ENCODE measurements at places on chromosomes 12 and 14.
A peak's percentile ranks its signal among the peaks of the same experiment; 100 is the strongest.

DNA sequence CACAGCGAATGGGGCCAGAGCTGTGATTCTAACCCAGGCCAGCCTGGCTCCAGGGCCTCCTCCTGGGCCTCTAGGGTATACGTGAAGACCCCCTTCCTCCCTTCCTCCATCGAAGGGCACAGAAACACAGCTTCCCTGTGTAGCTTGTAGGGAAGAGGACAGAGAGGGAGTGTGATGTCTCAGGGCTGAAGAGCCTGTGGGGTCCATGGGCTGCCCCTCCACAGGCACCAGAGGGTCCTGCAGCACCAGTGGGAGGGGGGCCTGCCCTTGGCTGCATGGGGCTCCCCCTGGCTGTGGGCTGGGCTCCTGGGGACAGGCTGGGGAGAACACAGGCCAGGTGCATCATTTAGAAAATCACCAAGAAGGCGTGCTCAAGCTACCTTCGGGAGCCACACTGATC is 178.5 kb downstream of the CALM1 start:
- no peak for DNase-seq

GRCh38 chr14:99393059-99393655 is 87.5 kb downstream of the SETD3 start:
- DNase-seq = peak; percentile 60

DNA sequence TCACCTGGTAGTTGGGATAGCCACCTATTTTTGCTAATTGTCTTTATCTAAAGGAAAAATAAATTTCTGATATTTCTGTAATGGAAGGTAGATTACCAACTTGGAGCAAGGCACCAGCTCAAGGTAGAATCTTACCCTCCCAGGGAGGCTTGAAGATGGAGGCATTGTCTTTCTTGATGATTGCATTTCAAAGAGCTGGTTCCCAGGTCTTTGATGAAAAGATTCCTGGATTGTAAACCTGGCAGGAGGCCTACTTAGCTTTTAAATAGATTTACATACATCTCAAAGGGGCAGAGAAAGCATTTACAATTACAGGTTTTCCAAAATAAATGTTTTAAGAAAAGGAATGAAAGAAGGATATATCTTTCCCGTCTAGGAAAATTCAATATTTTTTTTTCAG is 729.2 kb downstream of the LRFN5 start:
- no peak for DNase-seq

DNA sequence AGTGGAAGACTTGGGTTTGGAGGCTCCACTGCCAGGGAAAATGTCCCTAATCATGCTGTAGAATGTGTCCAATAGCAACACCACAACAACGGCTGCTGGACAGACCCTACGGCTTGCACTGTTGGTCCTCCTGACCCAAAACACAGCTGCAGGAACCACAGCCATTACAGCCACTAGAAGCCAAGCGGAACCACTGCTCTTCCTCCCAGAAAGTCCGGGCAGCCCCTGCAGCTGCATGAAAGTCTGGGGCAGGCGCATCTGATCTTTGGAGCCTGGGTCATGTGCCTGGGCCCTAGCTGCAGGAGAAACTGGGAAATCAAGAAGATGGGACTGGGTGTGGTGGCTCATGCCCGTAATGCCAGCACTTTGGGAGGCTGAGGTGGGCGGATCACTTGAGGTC is 124.7 kb upstream of the METAP2 start:
- no peak for DNase-seq

- DNase-seq = peak; percentile 71
These were observed 11.3 kb upstream of the GNG2 start for GRCh38 chr14:51849097-51849496.

DNA sequence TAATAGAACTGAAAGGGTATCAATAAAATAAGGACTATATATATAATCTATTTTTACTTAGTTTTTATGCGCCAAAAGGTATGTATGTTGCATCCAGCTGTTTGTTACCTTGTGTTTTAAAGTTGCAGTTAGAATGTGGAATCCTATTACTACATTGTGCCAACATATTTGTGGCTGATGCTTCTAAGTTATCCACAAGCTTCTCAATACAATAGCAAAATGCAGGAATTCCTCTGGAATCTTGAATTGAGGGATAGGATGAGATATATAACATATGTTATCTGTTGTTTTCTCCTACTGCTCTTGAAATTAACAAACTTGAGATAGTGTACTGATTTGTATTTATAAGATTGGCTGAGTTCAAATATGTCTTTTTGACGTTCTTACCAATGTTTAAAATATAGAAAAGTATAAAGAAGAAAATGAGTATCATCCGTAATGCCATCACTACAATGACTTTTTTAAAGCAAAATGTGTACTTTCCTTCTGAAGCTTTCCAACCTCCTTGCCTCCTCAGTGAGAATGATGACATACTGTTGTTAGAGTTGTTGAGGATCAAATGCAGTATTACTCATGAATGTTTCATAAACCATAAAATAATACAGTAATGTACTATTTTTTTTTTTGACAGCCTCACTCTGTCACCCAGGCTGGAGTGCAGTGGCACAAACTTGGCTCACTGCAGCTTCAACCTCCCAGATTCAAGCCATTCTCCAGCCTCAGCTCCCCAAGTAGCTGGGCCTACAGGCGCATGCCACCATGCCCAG is 6.6 kb downstream of the RAP1B start:
- no peak for DNase-seq

DNA sequence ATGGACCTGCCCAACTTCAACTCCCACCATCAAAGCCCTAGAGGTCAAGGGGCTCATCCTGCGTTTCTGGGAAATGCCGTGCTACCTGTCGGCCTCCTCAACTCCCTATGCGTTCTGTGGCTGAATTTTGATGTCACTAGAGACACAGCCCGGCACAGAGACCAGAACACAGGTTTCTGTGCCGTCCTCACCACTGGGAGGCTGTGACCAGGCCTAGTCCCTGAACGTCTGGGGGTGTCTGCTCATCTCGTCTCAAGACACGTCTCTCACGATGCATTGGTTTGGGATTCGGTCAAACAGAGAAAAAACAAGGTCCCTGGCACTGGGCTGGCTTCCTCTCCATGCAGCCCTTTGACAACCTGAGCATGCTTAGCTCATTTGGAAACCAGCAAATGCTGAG is 33.5 kb downstream of the SLC15A4 start:
- DNase-seq = no peak

GRCh38 chr12:70002097-70002911 is 177.3 kb downstream of the MYRFL start:
- no peak for DNase-seq

GRCh38 chr14:53295372-53295771 is 142.2 kb upstream of the DDHD1 start:
- no peak for DNase-seq

GRCh38 chr14:53174918-53175317 is 21.8 kb upstream of the DDHD1 start:
- DNase-seq = no peak

DNA sequence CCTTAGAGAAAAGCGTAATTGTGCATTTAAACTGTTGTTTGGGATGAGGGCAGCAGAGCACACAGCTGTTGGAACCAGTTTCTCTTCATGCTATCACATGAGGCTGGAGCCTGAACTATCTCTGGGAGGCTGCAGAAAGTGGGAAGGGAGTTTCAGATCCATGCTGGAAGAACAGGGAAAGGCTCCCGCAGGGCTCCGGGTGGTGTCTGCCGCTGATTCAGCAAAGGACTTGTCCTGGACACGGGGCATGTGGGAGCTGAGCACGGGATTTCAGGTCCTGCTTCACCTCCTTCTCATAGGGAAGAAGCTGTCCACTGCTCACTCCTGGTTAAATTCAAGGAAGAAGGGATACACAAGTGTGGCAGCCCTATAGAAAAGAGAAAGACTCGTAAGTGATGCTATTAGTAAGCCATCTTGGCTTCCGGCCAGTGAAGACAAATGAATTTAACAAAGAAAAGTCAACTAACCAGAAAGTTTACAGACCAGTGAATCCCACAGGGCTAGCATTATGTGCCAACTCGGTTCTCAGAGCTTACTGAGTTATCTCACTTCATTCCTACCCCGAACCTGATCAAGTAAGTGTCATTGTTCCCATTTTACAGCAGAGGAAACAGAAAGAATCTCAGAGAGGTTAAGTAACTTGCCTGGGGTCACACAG is 6.7 kb upstream of the FZD10 start:
- DNase-seq = no peak

DNA sequence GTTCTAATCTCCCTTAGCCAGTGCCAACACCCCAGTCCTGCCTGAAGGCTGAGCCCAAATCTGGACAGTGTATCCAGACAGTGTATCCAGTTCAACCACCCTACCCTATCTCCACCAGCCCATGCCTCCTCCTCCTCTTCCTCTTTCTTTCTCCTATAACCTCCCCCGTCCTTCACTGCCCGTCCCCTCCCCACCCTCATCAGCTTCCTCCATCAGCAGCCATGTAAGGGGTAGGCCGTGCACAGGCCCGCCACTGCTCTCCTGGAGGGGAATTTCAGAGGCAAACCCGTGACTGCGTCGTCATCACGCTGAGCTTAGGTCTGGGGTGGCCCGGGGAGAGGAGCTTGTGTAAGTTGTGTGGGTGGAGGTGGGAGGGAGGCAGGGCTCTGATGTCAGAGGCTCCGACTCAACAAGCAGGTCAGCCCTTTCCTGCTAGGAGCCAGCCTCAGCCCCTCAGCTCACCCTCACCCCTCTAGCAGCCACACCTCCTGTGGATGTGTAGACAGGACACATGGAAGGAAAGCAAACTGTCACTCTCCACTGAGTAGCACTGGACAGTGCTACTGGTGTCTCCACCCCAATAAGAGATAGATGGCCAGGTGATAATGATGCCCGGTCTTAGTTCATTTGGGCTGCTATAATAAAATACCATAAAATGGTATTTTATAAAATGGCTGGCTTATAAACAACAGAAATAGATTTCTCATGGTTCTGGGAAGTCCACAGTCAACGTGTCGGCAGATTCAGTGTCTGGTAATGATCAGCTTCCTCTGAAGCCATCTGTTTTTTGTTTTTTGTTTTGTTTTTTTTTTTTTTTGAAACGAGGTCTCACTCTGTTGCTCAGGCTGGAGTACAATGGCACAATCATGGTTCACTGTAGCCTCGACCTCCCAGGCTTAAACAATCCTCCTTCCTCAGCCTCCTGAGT is 50.5 kb downstream of the IRF2BPL start:
- DNase-seq = peak; percentile 90

- DNase-seq = no peak
These were observed 113.4 kb downstream of the LGMN start for GRCh38 chr14:92635031-92635430.

GRCh38 chr14:64723691-64724577 is 19.7 kb downstream of the PLEKHG3 start:
- peak; percentile 30 for DNase-seq

- DNase-seq = no peak
These were observed 38.3 kb downstream of the SSPN start for GRCh38 chr12:26233631-26234030.

- DNase-seq = no peak
These were observed 27.4 kb downstream of the SRRM4 start for GRCh38 chr12:119008691-119009221.

GRCh38 chr12:124162151-124163110 is 132.5 kb upstream of the RFLNA start:
- no peak for DNase-seq

DNA sequence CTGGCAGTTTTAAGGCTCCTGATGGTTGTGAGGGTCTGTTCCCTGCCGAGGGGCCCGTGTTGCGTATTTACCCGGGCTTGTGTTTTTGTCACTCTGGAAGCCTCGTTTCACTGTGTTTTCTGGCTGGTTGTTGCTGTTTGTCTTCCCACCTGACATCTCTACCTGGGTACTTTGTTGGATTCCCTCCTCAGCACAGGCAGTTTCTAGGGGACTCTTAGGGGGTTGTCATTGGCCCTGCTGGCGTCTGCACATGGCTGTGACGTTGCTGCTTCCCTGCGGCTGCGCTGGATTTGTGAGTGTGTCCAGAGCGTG is 6.4 kb downstream of the FBRSL1 start:
- no peak for DNase-seq

Data from stimulated activated CD8-positive, alpha-beta memory T cell treated with anti-CD3 and anti-CD28 coated beads, Interleukin-4, amount 100 ng/mL, for 48 hours (primary cell).